Colonic mucosa (tissue), 4 donors: ENCODE measurements at places on chromosomes 5 and 9. TPM values are rescaled to one million over a fixed set of nuclear protein-coding genes. Genes with fewer than 3 reads are reported as not detected.

DNA sequence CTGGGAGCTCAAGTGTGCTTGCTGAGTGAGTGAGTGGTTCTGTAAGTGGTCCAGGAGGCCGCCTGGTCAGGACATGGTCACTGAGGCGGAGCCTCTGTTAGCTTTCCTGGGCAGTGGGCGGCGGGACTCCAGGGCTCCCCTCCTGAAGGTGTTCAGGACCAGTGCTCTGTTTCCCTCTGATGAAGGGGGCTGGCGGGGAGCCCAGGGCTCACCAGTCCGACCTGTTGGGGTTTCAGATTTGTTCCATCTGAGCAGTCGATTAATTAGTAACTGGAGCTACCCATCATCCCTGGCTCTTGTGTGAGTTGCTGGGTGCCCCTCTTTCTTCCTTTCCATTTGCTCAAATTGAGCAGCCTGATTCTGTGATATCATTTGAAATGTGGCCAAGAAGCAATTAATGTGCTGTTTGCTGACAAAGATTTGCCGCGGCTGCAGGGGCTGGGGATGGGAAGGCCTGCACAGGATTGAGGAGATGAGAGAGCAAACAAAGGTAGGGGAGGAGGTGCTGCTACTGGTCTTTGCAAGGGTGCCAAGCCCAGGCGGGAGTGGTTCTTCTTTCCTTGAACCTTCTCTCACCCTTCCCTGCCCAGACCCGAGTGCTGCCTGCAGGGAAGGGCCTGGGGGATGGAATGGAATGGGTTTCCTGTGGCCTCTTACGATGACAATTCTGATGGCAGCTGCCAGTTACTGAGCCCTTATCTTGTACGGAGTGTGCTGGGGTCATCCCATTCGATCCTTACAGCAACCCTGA is 92.8 kb upstream of the PITX1 start:
- no peaks in the 10 kb centered on the region for H3K4me1 ChIP-seq
- H3K4me3 ChIP-seq = no peak overlapping the region
- DNase-seq = peak; percentile 77
- H3K27me3 ChIP-seq = no peaks in the 10 kb centered on the region
- no peak overlapping the region for H3K27ac ChIP-seq

- H3K4me3 ChIP-seq = no peak overlapping the region
- DNase-seq = no peak
- H3K27ac ChIP-seq = no peak overlapping the region
- H3K27me3 ChIP-seq = no peaks in the 10 kb centered on the region
- H3K4me1 ChIP-seq = no peaks in the 10 kb centered on the region
Observed at GRCh38 chr5:59615272-59615671, 278.3 kb downstream of the PDE4D start.

DNA sequence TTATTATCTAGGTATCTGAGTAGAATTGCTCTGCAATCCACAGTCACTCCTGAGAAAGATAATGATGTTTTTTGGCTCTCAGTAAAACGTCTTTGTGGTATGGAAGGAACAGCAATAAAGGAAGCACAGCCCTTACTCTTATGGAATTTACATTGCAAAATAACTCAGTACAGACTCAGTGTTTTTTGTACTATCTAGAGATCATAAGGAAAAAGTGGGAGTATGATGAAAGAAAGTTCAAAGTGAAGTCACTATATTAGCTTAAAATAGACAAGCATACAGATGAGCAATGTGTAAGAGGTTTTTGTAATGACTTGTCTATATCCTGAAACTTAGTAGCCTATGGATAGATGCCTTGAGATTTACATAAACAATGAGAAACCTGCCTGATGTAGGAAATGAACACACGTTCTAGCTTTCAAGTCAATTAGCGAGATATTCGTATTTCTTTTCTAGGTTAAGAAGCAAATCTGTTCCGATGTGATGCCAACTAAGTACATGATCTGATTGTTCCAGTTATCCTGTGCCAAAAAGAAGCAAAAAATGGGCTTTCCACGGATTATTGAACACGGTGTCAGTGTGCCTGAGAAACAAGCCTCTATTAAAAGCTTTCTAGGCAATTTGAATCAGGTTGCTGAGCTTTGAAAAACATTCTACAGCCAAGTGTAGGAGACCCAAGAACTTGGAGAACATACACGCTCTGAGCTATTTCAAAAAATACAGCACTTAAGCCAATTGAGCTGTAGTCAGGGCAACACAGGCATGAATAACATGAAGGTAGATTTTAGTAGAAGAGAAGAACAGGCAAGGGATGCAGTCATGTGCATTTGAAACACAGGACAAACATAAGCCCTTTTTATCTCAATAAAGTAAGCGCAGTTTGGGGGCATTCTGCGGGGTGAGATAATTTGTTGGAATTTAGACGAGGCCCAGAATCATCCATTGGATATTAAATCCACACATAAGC is 86.3 kb upstream of the TAF11L2 start:
- DNase-seq = no peak
- H3K4me3 ChIP-seq = no peak overlapping the region
- H3K4me1 ChIP-seq = no peaks in the 10 kb centered on the region
- no peaks in the 10 kb centered on the region for H3K27me3 ChIP-seq
- no peaks in the 10 kb centered on the region for H3K36me3 ChIP-seq
- no peak overlapping the region for H3K27ac ChIP-seq

- H3K4me3 ChIP-seq = no peak overlapping the region
- H3K27me3 ChIP-seq = no peaks in the 10 kb centered on the region
- no peak overlapping the region for H3K27ac ChIP-seq
- no peaks in the 10 kb centered on the region for H3K36me3 ChIP-seq
Observed at GRCh38 chr9:69900406-69900805, 79.8 kb downstream of the CFAP95 start.

- DNase-seq = no peak
- H3K4me3 ChIP-seq = no peak overlapping the region
- H3K36me3 ChIP-seq = no peaks in the 10 kb centered on the region
- H3K27ac ChIP-seq = peak overlapping the region; percentile 5
Observed at GRCh38 chr5:42858031-42858643, 46.4 kb upstream of the SELENOP start.

The SLC6A3 gene
- not detected for total RNA-seq

GRCh38 chr5:139836469-139837208 is 41.0 kb downstream of the PSD2 start:
- no peak for DNase-seq
- H3K36me3 ChIP-seq = no peaks in the 10 kb centered on the region
- no peaks in the 10 kb centered on the region for H3K27me3 ChIP-seq
- no peak overlapping the region for H3K27ac ChIP-seq
- H3K4me1 ChIP-seq = no peaks in the 10 kb centered on the region

DNA sequence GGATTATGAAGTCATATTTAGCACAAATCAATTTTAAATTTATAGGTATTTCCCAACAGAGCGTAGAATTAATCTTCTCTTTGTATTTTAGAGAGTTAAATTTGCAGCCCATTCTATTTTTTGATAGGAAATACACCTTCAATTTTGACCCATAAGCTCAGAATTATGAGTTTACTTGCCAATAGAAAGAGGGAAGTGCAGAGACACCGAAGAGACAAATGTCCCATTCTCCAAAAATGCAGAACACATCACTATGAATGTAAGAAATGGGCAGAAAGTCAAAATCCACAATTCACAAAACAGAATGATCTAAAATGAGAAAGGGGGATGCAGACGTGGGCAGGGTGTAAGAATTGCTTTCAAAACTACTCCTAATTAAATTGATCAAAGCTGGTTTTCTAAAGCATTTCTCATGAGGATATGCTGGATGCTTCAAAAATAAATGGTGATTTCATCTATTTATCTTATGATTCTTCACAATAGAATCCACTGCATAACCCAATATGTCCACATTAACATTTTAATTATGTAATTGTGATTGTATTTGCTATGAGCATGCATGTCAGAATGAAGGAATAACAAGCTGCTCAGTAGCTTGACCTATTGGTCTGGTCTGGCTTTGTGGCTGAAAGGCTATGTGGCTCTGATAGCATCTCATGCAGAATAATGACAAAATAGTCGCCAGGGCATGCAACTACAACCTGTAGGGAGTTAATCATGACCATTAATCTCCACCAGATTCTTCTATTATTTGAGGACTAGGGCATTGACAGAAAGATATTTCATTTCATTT is 550.1 kb upstream of the CDH18 start:
- H3K36me3 ChIP-seq = no peaks in the 10 kb centered on the region
- no peak for DNase-seq
- H3K4me3 ChIP-seq = no peak overlapping the region
- no peaks in the 10 kb centered on the region for H3K4me1 ChIP-seq

- peak; percentile 96 for DNase-seq
- H3K4me3 ChIP-seq = peak overlapping the region; percentile 34
- H3K27me3 ChIP-seq = no peaks in the 10 kb centered on the region
- peak overlapping the region; percentile 81 for H3K27ac ChIP-seq
Observed at GRCh38 chr9:129884220-129885017, 49.2 kb downstream of the USP20 start.

The LCNL1 gene
- not detected for total RNA-seq
